ENCODE measurements at places on chromosomes 6 and 20.

GRCh38 chr20:51732096-51732791 is 35.9 kb downstream of the ATP9A start:
- peak; percentile 52 for DNase-seq

DNA sequence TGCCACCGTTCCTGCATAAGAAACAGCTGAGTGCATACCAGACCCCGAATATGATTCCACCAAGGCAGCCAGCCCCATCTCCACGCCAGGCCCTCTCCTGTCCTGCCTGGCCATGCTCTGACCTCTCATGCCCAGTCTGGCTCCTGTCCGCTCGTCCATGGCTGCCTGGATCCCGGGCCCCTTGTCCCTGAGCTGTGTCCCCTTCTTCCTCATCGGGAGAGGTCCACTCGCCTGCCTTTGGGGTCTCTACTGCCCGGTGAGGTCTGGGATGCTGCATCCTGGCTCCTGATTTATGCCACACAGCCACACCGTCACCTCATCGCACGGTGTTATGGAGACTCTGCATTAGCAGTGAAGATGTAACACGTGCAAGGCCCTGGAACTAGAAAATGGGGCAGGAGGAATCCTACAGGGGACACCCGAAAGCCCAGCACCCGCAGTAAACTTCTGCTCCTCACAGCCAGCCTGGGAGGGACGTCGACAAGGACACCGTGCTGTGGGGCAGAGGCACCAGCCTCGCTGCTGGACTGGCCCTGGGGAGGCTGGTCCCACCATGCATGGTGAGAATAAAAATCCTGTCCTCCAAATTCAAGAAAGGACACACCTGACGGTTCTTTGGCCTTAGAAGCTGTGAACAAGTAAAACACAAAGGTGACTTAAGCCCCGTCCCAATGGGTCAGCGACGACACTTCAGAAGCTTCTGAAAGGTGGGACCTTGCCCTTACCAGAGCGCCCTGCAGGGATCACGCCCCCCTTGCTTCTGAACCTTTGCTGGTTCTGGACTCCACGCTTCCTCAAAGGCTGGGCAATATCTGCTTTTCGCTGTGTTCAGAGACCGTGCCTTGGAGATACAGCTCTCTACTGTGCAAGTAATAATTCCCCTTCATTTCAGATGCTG is 103.0 kb downstream of the DLL1 start:
- DNase-seq, result no peak

DNA sequence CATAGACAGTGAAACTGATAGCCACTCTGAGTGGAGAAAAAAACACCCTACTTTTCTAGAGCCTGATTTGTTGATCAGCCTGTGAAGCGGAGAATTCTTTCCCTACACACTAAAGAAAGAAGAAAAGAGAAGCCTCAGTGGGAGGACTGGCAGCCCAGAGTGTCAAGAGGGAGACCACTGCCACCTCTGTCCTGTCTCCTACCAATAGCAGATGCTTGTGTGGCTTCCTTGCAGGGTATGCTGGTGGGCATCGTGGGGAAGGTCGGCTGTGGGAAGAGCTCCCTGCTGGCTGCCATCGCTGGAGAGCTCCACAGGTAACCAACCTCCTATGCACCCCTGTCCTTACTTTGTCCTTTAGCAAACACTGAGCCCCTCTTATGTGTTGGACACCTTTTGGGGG is 10.4 kb downstream of the ABCC10 start:
- DNase-seq, result no peak

GRCh38 chr6:166556336-166556735 is 30.1 kb downstream of the RAMACL start:
- no peak for DNase-seq

- DNase-seq, result no peak
Measured at GRCh38 chr6:53869964-53870363, 75.2 kb downstream of the LRRC1 start.

- DNase-seq, result peak; percentile 10
Measured at GRCh38 chr20:23298155-23298554, 52.4 kb upstream of the NXT1 start.

- DNase-seq, result no peak
Measured at GRCh38 chr6:149646599-149646998, 1.9 kb downstream of the KATNA1 start.

- DNase-seq, result no peak
Measured at GRCh38 chr20:41798930-41799502, 180.8 kb upstream of the CHD6 start.

DNA sequence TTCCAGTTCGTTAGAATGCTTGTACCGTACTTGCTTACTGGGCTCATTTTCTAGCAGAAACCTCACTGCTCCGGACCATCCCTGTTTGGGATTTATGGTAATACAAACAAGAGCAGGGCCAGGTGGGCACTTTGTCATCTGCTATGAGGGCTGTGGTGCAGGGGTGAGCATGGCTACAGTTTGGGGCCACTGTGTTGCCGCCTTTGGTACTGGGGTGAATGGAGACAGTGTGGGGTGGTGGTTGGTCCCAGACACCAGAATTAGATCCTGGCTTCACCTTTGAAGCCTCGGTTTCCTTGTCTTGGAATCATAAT is 95.0 kb downstream of the TOX2 start:
- DNase-seq, result no peak

- DNase-seq, result no peak
Measured at GRCh38 chr6:31202259-31203166, 32.0 kb upstream of the POU5F1 start.

GRCh38 chr20:21104921-21105320 is 1.2 kb downstream of the LINC00237 start:
- no peak for DNase-seq

DNA sequence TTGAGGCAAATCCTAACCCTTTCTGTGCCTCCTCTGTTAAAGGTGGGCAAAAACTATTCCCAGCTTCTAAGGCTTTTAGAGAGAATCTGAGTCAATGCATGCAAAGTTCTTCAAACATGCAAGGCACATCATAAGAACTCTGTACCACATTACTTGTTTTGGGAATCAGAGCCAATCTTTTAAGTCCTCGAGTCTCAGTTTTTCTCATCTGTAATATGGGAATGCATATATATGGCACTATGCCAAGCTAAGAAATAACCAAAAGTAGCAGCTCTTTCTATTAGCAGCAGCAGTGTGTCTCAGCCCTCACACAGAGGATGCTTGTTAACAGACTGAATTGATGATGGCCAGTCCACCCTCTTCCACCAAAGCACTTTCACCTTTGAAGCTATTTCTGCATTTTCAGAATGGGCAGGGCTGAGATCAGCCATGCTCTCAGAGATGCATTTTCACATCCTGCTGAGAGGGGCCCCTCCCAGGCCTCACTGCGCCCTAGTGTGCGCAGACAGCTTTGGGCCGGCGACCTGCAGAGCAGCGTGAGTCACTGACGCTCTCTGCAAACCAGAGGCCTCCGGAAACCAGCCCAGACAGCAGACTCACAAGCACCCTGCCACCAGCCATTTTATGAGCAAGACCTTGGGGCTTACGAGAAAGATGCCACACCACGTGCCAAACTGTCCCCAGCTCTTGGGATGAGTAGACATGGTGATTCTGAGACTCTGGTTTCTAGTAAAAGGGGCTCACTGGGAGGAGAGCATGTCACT is 138.0 kb downstream of the NFATC2 start:
- no peak for DNase-seq

DNA sequence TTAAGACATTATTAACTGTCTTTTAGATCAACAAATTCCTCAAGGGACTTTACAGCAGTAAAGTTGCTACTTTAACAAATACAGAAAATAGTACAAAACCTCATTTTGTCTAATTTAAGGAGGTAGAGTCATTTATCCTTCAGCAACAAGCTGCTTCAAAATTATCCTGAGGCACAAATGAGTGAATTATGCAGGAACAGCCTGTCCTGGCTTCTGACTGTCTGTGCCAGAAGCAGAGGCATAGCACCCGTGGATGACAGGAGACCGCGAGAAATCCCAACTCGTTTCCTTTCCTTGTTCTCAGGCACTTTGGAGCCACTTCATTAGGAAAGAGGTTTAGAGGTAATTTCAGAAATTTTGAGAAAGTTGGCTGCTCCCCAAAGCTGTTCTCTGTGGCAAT is 549.2 kb upstream of the BTBD3 start:
- no peak for DNase-seq

- no peak for DNase-seq
Measured at GRCh38 chr20:23436681-23437080, 2.8 kb upstream of the CSTL1 start.

DNA sequence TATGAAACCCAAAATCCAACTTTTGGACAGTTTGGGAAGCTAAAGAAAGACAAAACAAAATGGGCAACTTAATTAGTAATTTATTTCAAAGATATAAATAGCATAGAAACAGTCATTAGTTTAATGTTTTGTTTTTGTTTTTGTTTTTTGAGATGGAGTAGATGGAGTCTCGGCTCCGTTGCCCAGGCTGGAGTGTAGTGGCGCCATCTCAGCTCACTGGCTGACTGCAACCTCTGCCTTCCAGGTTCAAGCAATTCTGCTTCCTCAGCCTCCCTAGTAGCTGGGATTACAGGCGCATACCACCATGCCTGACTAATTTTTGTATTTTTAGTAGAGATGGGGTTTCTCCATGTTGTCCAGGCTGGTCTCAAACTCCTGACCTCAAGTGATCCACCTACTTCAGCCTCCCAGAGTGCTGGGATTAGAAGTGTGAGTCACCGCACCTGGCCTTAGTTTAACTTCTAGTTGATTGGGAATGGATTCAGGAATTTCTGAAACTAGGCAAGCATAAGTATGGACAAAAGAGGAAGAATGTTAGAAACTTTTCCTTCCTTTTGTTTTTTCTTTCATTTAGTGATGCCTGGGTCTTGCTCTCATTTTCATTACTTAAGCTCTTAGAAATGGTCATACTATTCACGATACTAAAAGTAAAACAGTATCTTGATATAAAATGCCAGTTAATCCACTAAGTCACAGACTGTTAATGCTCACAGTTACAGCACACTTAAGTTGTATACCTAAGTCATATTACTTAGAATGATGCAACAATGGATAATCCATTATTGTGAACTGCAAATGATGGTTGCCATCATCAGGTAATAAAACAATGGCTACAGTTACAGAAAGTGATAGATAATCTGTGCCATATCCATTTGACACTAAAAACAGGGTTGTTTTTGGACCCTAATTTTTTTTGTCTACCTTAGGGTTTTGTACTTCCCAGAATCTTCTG is 8.2 kb downstream of the SENP6 start:
- DNase-seq, result no peak

DNA sequence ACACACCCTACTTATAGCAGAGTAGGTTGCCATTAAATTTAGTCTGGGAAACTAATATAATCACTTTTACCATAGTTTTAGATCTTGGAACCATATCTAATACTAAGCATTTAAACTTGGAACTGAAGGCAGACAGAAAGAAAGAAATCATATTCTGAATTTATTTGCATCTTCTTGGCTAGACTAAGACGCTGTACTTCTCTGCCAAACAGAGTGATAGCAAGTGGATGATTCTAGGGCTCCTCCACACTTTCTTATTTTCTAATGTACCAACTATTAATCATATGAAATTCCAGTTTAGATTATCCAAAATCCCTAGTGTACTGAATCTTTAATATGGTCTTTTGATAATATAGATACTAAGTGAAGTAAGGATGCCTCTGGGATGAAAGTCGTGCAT is 277.0 kb downstream of the CENPW start:
- no peak for DNase-seq

DNA sequence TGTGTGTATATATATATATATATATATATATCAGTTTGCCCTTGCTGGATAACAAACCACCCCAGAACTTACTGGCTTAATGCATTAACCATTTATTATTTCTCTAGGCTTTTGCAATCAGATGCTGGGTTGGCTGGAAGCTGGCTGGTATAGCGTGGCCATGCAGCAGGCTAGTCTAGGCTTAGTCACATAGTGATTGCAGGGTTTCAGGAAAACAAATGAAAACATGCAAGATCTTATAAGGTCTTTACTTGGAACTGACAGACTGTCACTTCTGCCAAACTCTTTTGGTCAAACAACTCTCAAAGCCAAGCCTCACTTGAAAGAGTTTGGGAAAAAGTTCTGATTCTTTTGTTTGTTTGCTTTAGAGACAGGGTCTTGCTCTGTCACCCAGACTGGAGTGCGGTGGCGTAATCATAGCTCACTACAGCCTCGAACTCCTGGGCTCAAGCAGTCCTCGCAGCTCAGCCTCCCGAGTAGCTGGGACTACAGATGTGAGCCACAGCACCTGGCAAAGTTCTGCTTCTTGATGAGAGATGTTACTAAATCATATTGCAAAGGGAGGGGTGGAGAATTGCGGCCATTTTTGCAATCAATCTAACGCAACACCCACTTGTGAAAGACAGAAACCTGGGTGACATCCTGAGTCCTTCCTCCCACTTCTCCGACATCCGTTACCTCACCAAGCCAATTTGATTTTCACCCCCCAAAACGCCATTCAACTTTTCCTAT is 74.6 kb upstream of the RNF24 start:
- DNase-seq, result no peak

DNA sequence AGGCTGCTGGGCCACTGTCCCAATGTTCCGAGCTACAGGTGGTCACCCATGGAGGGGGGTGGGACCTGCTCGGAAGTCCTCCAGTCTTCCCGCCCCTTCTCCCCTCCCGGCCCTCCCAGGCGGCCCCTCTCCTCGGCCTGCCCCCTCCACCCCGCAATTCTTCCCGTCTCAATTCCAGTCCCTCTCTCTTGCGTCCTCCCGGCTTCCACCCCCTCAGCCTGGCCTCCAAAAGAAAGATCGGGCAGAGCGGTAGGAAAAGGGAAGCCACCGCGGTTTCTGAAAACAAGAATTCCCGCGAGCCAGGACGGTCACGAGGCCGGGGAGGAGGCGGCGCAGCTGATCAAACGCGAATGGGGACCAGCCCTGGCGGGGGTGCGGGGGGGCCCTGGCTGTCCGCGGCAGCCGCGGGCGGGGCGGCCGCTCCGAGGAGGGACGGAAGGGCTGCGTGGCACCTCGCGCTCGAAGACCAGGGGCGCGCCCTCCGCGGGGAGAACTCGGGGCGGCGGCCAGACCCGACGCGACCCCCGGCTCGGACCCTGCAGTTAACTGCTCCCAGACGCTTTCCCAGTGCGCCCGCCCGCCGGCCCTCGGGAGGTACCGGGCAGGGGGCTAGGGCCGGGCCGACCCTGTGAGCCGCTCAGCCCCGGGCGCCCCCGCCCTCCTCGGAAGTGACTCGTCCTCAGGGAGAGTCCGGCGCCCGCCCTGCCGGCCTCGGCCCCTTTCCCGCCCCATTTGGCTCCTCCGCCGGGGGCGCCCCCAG is 1.0 kb downstream of the PXDC1 start:
- DNase-seq, result peak; percentile 84

GRCh38 chr6:104638841-104639290 is 220.9 kb downstream of the HACE1 start:
- DNase-seq, result no peak

GRCh38 chr6:5462856-5463255 is 201.5 kb downstream of the FARS2 start:
- DNase-seq, result no peak

GRCh38 chr20:815914-816606 is 17.5 kb upstream of the FAM110A start:
- DNase-seq, result peak; percentile 78

GRCh38 chr6:79010422-79010821 is 67.6 kb downstream of the PHIP start:
- no peak for DNase-seq

- no peak for DNase-seq
Measured at GRCh38 chr6:49499126-49499525, 597 bp upstream of the GLYATL3 start.

- DNase-seq, result peak; percentile 72
Measured at GRCh38 chr6:30213957-30214656, 901 bp upstream of the TRIM26 start.
